ENCODE measurements at places on chromosomes 11 and 22.
A peak's percentile ranks its signal among the peaks of the same experiment; 100 is the strongest.

- DNase-seq, result no peak
- H3K4me1 ChIP-seq, result no peaks in the 10 kb centered on the region
- no peaks in the 10 kb centered on the region for H3K36me3 ChIP-seq
- H3K27me3 ChIP-seq, result no peaks in the 10 kb centered on the region
- no peak overlapping the region for H3K4me3 ChIP-seq
These were observed 480.4 kb downstream of the SOX6 start for GRCh38 chr11:15875943-15876342.

DNA sequence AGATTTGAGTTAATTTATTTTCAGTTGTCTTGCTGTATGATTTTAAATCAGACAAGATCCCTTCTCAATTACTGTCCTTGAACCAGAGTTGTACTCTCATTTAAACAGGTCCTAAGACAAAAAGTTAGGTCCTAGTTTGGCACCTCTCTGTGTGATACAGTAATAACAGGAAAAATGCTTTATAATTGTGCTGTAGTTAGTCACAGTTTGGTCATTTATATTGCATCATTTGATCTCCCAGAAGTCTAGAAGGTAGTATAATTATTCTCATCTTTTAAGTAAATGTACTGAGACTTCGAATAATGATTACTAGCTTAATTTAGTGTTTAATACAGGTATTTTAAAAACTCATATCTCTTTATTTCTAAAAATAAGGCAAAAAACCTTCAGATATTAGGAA lies 18.1 kb upstream of the LUZP2 start:
- no peaks in the 10 kb centered on the region for H3K36me3 ChIP-seq
- H3K4me3 ChIP-seq, result no peak overlapping the region
- DNase-seq, result no peak

- no peaks in the 10 kb centered on the region for H3K36me3 ChIP-seq
- no peak overlapping the region for H3K27ac ChIP-seq
- no peak for DNase-seq
These were observed 969.6 kb downstream of the BRD1 start for GRCh38 chr22:48858121-48858520.

- H3K27ac ChIP-seq, result no peak overlapping the region
- H3K27me3 ChIP-seq, result no peaks in the 10 kb centered on the region
- no peaks in the 10 kb centered on the region for H3K4me1 ChIP-seq
These were observed 771.7 kb downstream of the TBC1D22A start for GRCh38 chr22:47533961-47534803.

DNA sequence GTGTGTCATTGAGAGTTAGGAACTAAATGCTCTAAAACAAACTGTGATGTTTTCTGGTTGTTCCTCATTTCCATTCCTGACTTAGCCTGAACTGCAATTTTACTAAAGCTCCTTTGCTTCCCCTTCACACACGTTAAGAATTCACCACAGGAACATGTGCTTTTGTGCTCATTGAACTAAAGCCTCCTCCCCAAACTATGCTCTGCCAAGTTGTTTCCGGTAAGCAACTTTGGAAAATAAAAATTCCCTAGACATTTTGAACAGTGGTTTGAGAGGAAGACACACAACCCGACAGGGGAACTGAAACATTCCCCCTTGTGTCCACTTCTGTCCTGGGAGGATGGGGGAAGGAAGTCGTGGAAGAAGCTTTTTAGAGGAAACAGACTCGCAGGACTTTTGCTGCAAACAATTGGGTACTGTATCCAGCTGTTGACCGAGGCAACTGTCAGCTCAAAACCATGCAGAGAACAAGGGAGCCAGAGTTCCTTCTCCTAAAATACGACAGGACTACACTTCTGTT lies 66.9 kb downstream of the GAB2 start:
- no peaks in the 10 kb centered on the region for H3K27me3 ChIP-seq
- no peaks in the 10 kb centered on the region for H3K36me3 ChIP-seq
- H3K4me3 ChIP-seq, result peak overlapping the region; percentile 62

DNA sequence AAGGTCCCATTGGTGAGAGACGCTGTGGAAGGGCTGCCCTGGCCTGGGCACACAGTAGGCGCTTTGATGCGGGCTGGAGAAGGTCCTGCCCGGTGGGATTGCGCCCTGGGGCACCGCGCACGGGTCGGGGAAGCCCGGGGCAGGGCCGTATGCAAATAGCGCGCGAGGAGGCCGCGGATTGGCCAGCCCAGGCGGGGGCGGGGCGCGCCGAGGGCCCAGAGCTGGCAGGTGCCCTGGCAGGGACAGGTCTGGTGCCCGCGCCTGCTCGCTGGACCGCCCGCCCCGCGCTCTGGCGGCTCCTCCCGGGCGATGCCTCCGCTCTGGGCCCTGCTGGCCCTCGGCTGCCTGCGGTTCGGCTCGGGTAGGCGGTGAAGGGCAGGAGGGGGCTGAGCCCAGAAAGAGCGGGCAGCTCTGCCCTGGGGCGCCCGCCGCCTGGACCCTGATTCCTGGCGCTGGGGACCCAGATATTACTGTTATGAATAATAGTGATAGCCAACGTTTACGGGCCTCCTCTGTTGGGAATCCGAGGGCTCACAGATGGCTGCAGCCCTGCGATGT lies at the start of gene UPK3A:
UPK3A (plus strand) TSS at position 245 of the 558 bp plus-strand sequence; CDS start at position 310, 65 bp downstream.
- H3K27ac ChIP-seq, result no peak within 1 kb of the TSS
- H3K27me3 ChIP-seq, result no peaks in the 10 kb centered on the region
- H3K36me3 ChIP-seq, result no peaks in the 10 kb centered on the region
- peaks cover 56% of the 10 kb centered on the region for H3K4me1 ChIP-seq
- peak within 1 kb of the TSS; percentile 45 for H3K4me3 ChIP-seq

DNA sequence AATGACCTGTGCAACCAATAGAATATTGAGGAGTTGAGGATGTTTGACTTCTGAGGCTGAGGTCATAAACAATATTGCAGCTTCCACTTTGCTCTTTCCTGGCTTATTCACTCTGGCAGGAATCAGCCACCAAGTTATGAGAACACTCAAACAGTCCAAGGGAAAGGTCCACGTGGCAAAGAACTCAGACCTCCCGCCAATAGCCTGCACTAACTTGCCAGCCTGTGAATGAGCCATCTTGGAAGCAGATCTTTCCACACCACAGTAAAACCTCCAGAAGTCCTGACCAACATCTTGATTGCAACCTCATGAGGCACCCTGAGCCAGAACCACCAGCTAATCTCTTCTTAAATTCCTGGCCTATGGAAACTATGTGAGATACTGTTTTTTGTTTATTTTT lies 22.7 kb upstream of the PICALM start:
- H3K27ac ChIP-seq, result no peak overlapping the region
- no peak overlapping the region for H3K4me3 ChIP-seq
- H3K27me3 ChIP-seq, result no peaks in the 10 kb centered on the region
- DNase-seq, result no peak

DNA sequence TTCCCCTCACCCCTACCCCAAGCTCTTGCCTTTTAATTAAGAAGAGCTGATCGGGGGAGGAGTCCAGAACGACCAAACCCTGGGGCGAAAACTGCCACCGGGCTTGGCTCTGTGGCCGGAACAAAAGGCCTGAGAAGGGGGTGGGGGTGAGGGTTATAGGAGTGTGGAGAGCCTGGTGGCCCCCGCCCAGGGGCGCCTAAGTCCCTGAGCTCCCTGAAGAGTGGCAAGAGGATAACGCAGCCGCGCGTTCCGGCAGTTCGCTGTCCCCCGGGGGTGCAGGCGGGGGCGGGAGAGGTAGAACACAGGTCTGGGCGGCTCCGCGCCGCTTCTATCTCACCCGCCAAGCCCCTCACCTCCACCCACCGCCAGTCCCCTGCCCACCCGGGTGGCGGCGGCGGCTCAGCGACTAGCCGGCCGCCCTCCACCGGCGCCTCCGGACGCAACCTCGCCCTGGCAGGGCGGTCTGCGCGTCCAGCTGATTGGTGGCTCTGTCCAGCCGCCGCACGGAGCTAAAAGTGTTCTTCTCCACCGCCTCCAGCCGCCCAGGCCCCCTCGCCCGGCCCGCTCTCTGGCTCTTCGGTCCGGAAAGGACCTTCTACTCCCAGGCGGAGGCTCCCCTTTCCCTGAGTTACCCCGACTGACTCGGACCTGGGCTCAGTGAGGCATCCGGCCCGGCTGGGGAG lies 18.7 kb upstream of the BDNF start:
- DNase-seq, result no peak
- no peak overlapping the region for H3K4me3 ChIP-seq
- H3K4me1 ChIP-seq, result peaks cover 9% of the 10 kb centered on the region

GRCh38 chr11:70186936-70187335 lies 16.2 kb upstream of the FADD start:
- H3K4me3 ChIP-seq, result no peak overlapping the region
- no peaks in the 10 kb centered on the region for H3K27me3 ChIP-seq
- no peaks in the 10 kb centered on the region for H3K36me3 ChIP-seq
- no peak overlapping the region for H3K27ac ChIP-seq
- no peak for DNase-seq

DNA sequence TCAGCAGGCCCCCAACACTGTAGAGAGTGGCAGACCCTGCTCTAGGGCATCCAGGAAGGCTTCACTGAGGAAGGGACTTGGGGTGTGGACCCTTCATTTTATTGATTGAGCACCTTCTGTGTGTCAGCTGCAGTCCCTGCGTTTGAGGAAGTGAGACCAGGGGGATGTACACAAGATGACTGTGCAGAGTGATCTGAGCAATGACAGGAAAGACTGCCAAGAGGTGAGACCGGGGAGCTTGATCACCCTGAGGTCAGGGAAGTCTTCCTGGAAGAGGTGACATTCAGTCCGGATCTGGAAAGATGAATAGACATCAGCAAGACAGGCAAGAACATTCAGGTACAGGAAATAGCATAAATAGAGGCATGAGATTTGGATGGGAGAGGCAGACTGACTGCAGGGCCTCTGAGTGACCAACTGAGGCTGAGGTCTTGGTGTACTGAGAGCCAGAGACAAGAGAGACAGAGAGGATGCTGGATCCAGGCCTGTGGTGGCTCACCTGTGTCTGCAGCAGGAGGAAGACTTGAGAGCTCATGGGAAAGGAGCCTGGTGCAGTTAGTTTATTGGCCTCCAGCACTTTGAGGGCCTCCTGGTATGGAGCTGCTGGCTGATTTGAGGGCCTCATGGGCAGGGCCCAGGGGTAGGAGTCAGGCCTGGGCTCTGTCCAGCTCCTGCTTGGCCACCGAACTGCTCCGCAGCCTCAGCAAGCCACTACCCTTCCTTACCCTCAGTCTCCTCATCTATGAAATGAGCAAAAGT lies 5.2 kb downstream of the DGAT2 start:
- peak; percentile 84 for DNase-seq
- no peaks in the 10 kb centered on the region for H3K36me3 ChIP-seq
- H3K4me3 ChIP-seq, result no peak overlapping the region
- H3K4me1 ChIP-seq, result peaks cover 45% of the 10 kb centered on the region
- H3K27ac ChIP-seq, result peak overlapping the region; percentile 77

- H3K4me3 ChIP-seq, result no peak overlapping the region
- DNase-seq, result no peak
- H3K27ac ChIP-seq, result no peak overlapping the region
- H3K4me1 ChIP-seq, result no peaks in the 10 kb centered on the region
- H3K36me3 ChIP-seq, result no peaks in the 10 kb centered on the region
- no peaks in the 10 kb centered on the region for H3K27me3 ChIP-seq
These were observed 329.6 kb upstream of the B3GAT1 start for GRCh38 chr11:134741453-134742223.

GRCh38 chr11:110762590-110762989 lies 50.4 kb upstream of the ARHGAP20 start:
- DNase-seq, result no peak
- no peak overlapping the region for H3K27ac ChIP-seq
- no peaks in the 10 kb centered on the region for H3K36me3 ChIP-seq
- no peaks in the 10 kb centered on the region for H3K27me3 ChIP-seq

- DNase-seq, result no peak
- H3K36me3 ChIP-seq, result no peaks in the 10 kb centered on the region
- H3K27me3 ChIP-seq, result peaks cover 34% of the 10 kb centered on the region
- no peaks in the 10 kb centered on the region for H3K4me1 ChIP-seq
- no peak overlapping the region for H3K4me3 ChIP-seq
These were observed 25.8 kb downstream of the KRTAP5-5 start for GRCh38 chr11:1655168-1656060.

DNA sequence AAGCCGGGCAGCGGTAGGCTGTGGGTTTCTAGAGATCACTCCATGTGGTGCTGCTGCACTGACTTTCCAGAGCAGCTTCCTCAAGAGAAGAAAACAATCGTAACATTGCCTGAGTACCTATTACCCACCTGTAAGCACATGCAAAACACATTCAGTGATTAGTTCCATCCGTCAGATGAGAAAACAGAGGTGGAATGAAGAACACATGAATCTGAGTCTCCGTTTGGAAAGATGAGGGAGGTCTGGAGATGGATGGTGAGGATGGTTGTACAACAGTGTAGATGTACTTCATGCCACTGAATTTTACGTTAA lies 7.5 kb upstream of the SLCO2B1 start:
- no peak overlapping the region for H3K4me3 ChIP-seq
- no peak for DNase-seq
- H3K36me3 ChIP-seq, result no peaks in the 10 kb centered on the region
- H3K27me3 ChIP-seq, result no peaks in the 10 kb centered on the region
- H3K27ac ChIP-seq, result no peak overlapping the region

- H3K4me3 ChIP-seq, result no peak overlapping the region
- H3K27ac ChIP-seq, result no peak overlapping the region
- H3K4me1 ChIP-seq, result no peaks in the 10 kb centered on the region
- no peak for DNase-seq
- H3K27me3 ChIP-seq, result no peaks in the 10 kb centered on the region
These were observed 75.7 kb downstream of the CCDC83 start for GRCh38 chr11:85930879-85931366.

DNA sequence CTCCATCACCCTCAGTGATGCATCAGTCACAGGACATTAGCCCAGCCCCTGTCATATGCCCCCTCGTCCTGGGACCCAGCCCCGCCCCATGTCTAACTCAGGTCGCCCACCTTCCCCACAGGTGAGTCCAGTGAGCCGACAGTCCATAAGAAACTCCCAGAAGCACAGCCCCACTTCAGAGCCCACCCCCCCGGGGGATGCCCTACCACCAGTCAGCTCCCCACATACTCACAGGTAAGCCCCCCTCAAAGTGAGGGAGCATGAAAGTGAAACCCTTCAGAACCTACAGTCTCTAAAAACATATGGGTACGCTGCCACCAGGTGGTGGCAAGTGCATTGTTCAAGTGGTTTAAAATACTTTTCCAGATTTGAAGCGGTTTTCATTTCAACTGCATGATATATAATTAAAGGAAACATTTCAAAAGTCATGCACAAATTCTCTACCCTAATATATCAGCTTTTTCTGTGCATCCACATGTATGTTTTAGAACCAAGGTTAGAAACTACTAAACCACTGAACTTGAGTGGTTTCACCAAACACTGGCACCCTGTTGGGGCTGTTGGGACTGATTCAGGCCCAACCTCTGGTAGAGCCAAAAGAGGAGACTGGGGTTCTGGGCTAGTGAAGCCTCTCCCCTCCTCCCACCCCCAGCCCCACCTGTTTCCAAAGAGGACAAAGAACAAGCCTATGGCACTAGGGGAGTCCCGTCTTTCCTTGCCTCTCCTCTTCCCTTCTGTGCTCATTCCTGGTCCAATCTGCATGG lies 17.3 kb downstream of the EPS8L2 start:
- H3K27me3 ChIP-seq, result no peaks in the 10 kb centered on the region
- DNase-seq, result peak; percentile 81
- no peak overlapping the region for H3K4me3 ChIP-seq
- H3K36me3 ChIP-seq, result no peaks in the 10 kb centered on the region

GRCh38 chr11:44223238-44223637 lies 86.7 kb downstream of the ALX4 start:
- no peak overlapping the region for H3K4me3 ChIP-seq
- DNase-seq, result no peak
- no peaks in the 10 kb centered on the region for H3K27me3 ChIP-seq

Data from B cell (primary cell).